ENCODE measurements at places on chromosomes 3 and 15.

GRCh38 chr3:128863560-128863959 lies 15.9 kb upstream of the ACAD9 start:
- no peak for DNase-seq

- DNase-seq: no peak
These were observed 52.8 kb downstream of the TMEM212 start for GRCh38 chr3:171895900-171896299.

DNA sequence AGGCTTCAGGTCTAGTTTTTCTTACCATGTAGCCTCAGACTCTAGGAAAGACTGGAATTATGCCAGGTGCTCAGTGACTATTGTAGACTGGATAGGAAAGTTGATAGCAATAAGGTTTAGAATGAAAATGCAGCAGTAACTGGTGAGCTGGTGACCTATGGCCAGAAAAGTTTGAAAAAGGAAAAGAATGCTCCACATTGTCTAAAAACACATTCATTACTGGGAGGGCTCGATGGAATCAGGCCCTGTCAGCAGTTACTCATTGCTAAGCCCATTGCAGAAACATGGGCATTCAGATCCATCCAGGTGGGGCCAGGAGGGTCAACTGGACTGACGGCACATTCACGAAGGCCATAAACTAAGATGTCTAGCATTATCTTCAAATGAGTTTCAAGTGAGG lies 8.7 kb upstream of the MBNL1 start:
- no peak for DNase-seq

DNA sequence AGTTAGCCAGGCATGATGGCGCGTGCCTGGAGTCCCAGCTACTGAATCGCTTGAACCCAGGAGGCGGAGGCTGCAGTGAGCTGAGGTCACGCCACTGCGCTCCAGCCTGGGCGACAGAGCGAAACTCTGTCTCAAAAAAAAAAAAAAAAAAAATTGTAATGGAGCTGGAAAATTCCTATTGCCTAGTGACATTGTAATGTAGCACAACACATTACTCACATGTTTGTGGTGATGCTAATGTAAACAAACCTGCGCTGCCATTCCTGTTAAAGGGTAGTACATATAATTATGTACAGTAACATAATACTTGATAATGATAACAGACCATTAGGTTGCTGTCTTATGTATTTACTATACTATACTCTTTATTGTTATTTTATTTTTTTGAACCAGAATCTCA lies 39.1 kb downstream of the KNL1 start:
- no peak for DNase-seq

GRCh38 chr3:110646496-110646895 lies 425.1 kb upstream of the NECTIN3 start:
- DNase-seq: no peak

DNA sequence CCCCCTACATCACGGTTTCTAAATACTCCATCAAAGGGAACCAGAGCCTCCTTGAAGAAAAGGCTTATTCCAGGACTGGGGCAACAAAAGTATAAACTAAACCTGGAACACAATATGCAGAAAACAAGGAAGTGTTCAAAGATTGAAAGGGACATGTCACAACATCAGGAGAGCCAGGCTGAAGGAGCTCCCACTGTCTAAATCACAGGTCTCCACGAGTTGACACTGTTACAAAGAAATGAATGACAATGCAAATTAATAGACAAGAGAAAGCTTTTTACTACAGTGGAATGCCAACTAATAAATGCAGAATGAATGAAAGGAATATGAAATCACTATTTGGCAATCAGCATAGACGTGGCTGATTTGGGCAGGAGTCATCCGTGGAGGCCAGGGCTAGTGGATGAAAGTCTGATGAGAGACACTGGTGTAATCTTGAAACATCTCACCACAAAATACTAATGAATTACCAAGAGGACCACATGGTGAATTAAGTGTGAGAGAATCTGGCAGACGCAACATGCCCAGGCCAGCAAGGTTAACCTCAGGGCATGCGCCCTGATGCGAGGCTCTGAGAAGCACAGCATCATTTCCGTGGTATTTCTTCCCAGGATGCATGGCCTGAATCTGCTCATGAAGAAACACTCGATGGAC lies 123.8 kb upstream of the TJP1 start:
- DNase-seq: no peak

GRCh38 chr3:46386205-46386604 lies 15.5 kb downstream of the CCR5 start:
- DNase-seq: no peak

GRCh38 chr3:179921500-179921899 lies 115.2 kb downstream of the PEX5L start:
- no peak for DNase-seq

GRCh38 chr15:90862964-90863778 lies 5.2 kb upstream of the FURIN start:
- no peak for DNase-seq

- DNase-seq: peak; percentile 70
These were observed 3.0 kb upstream of the TLE3 start for GRCh38 chr15:70100474-70101341.

GRCh38 chr15:58771621-58772250 lies 634 bp downstream of the MINDY2 start:
- peak; percentile 26 for DNase-seq

DNA sequence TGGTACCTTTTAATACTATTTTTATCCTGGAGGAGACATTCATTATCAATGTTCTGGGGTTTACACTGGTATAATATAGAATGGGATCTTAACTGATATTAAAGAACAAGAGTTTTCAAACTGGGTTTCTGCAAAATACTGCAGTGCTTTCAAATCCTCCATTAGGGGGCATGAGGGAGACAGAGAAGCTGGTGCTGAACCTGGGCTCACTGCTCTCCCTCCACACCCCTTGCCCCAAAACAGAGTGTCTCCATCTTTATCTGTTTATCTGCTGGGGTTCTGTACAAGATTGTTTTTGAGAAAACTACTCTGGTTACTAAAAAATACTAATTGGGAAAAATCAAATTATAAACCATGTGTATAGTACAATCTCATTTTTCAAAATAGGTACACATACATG lies 41.7 kb downstream of the CADPS start:
- no peak for DNase-seq

DNA sequence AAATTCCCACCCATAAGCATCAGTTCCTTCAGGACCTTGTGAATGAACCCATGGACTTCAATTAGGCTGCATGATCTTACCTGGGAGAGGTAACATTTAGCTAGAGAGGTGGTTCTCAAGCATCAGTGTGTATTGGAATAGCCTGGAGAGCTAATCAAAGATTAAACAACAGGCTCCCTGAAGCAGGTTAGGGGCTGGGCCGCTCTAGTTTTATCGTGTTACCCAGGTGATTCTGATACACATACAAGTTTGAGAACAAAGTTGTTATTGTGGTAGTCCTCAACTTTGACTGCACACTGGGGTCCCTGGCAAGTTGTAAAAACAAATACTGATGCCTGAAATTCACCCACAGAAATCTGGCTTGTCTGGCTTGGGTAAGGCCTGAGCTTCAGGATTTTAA lies 31.2 kb downstream of the MYH15 start:
- no peak for DNase-seq

DNA sequence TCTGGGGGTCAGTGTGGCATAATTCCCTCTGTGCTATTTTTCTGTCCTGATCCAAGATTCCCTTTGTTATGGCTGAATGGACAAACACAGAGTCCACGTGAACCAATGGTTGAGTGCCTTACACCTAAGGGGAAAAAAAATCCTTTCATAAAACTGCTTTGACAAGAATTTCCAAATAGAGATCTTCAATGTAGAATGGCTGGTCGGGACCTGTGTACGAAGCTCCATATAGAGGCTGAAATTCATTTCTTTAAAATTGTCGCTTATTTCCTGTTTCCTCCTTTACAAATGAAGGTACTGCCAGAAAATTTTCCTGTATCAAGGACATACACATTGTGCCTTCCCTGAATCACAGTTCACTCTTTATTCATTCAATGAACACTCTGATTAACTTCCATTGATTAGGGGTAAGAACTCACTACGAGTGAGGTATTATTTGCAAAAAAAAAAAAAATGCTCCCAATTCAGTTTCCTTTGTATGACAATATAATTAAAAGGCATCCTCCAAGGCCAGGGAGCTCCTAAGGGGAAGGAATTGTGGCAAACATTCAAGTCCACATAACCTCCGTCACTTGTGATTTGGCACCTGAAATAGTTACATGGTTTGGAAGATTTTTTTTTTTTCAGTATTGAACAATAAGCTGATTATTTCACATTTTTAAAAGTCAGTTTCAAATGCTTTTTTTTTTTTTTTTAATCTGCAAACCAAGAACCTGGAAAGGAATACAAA lies 293.8 kb downstream of the MEX3B start:
- no peak for DNase-seq

DNA sequence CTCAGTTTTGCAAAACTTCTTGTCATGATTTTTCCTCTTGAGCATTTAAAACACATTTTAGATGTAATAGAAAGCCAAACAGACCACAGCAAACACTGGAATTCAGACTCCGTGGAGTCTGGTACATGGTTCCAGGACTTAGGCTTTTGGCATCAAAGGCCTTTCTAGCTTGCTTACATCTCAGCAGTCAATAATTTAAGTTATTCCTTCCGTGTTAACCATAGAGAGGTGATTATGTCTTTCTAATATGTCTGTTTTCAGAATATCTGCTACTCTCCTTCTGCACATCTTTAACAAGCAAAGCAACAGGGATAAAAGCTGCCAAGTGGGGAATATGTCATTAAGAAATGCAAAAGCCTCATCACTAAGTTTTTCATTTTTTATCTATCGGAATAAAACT lies 171.7 kb upstream of the CRBN start:
- DNase-seq: no peak

GRCh38 chr3:177089110-177089509 lies 108.2 kb downstream of the TBL1XR1 start:
- DNase-seq: no peak

GRCh38 chr3:140391061-140391460 lies 286.8 kb upstream of the TRIM42 start:
- DNase-seq: no peak

GRCh38 chr3:32325927-32326326 lies 65.7 kb upstream of the CMTM7 start:
- DNase-seq: no peak

GRCh38 chr3:45558431-45558830 lies 36.1 kb upstream of the LIMD1 start:
- DNase-seq: no peak

GRCh38 chr3:81242871-81243270 lies 518.6 kb downstream of the GBE1 start:
- no peak for DNase-seq

GRCh38 chr3:67484085-67484484 lies 170.3 kb downstream of the SUCLG2 start:
- DNase-seq: no peak

GRCh38 chr15:39786447-39787056 lies 3.9 kb upstream of the FSIP1 start:
- DNase-seq: no peak

DNA sequence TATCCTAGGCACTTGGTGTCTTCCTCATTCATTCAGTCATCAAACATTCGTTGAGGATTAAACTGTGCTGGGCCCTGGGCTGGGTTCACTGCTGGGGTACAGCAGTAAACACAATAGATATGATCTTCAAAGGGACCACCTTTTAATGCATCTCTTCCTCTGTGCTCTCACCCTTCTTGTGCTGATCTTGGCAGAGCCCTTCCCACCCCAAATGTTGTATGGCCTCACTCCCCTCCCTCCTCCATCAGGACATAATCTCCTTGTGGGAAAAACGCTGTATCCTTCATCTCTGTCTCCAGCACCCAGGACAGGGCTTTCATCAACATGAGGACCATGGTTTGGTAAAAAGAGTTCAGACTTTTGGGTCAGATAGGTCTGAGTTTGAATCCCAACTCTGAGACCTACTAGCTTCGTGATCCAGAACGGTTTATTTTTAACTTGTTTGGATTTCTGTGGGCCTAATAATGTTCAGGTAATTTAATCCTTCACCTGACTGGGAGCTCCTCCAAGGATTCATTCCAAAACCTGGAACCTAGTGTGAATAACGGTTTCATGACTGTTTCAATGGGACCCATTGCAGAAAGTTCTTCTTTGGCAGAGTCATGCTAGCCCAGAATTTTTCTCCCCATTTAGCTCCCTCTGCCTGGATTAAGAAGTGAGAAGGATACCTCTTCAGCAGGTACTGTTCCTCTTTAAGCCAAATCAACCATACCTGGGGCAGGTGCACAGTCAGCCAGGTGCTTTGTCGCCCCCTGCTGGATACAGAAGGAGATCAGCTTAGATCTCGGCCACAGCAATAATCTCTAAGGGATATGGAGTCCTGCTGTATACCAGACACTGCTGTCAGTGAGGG lies 5.2 kb upstream of the WNT7A start:
- peak; percentile 62 for DNase-seq

GRCh38 chr3:31053299-31053698 lies 158.8 kb upstream of the GADL1 start:
- DNase-seq: no peak

DNA sequence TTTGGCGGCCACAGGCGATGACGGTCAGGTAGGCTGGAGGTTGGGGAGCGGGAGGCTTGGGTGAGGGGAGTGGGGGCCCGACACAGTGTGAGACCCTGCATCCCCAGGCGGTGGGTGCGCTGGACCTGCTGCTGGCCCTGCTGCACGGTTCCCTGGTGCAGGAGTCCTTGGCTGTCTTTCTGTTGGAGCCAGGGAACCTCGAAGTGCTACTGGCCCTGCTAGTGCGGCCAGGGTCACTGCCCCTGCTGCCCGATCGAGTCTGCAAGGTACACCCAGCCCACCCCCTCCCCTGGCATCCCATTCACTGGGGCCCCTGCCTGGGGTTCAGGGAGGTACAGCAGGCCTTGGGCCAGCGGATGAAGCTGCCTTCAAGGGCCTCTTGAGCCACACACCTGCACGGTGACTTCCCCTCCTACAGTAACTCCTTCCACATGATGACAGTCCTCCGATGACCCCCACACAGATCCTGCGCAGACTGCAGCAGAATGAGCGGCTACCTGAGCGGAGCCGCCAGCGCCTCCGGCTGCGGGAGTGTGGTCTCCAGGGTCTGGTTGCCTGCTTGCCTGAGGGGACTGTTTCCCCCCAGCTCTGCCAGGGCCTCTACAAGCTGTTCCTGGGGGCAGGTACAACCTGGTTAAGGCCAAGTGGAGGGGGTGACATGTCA lies 19.5 kb downstream of the NBEAL2 start:
- no peak for DNase-seq

DNA sequence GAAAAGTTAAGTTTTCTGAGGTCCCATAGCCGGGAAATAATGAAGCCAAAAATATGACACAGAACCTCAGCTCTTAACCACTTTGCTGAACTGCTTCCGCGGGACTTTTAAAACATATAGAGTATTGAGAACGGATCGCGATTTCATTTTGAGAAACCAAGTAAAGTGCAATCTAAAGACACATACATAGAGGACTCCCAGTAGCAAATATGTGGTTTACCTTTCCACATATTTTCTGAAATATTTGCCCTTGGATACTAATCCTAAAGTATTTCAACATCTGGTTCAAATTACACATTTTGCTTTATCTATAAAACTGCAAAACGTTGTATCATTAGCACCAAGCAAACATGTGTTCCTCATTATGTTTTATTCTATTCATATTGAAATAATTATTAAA lies 776.5 kb downstream of the ROBO2 start:
- DNase-seq: no peak

DNA sequence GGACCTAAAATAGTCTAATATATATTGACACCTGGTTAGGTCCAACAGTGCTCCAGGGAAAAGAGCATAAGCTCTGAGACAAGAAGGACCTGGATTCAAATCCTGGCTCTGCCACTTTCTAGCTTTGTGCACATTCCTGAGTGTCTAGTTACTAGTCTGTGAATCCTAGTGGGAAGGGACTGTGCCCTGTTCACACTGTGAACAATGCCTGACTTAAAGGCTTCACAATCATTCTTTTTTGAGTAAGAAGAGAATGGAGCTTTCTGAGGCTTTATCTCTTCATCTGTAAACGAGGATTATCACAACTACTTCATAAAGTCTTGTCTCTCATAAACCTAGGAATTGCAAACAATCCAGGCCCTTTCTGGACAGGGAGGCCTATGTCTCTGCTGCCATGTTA lies 235.9 kb downstream of the SOX2 start:
- no peak for DNase-seq

All from stimulated activated CD4-positive, alpha-beta T cell treated with anti-CD3 and anti-CD28 coated beads, Interleukin-4, amount 100 ng/mL, for 1 hour (primary cell).